Heart right ventricle (tissue), 16 donors: ENCODE measurements at places on chromosomes 2 and 18. TPM values are rescaled to one million over a fixed set of nuclear protein-coding genes. Genes with fewer than 3 reads are reported as not detected.
A peak's percentile ranks its signal among the peaks of the same experiment; 100 is the strongest.

ALK gene
- total RNA-seq: 0.05 TPM

DSG2 gene
- total RNA-seq: 53.8 TPM

MRO gene
- total RNA-seq: 4.3 TPM

DHRS9 gene
- 0.87 TPM for total RNA-seq

RND3 gene
- total RNA-seq: 57.2 TPM

ZSCAN30 gene
- total RNA-seq: 12.6 TPM

RAMP1 gene
- total RNA-seq: 165 TPM

GNLY gene
- total RNA-seq: 0.17 TPM

ANKRD30BL gene
- not detected for total RNA-seq

CROCC2 gene
- total RNA-seq: not detected

- no peak for DNase-seq
Observed at GRCh38 chr2:23566241-23567142, 181.5 kb downstream of the KLHL29 start.

DNA sequence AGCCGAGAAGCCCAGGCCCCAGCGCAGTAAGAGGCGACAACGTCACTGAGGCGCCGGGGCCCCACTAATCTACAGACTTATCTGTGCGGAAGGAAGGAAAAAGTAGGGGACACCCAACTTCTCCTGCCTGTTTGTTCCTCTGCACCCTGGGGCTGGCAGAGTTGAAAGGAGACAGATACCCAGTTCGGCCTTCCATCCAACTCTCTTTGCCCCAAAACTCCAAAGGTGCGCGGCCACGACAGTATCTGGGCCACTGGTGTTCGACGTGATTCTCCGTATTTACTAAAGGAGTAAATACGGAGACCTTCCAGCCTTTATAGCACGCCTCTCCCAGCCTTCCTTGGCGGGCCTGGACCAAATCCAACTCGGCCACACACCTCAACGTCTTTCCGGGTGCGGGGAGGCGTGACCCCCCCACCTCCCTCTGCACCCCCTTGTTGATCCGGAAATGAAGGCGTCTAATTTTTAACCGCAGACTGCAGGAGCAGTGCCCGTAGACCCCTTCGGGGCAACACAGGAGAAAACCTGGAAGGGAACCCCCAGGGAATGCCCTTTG is 1.6 kb downstream of the SMAD7 start:
- peak; percentile 59 for DNase-seq

GRCh38 chr2:12603781-12604295 is 112.9 kb upstream of the TRIB2 start:
- DNase-seq: no peak

DNA sequence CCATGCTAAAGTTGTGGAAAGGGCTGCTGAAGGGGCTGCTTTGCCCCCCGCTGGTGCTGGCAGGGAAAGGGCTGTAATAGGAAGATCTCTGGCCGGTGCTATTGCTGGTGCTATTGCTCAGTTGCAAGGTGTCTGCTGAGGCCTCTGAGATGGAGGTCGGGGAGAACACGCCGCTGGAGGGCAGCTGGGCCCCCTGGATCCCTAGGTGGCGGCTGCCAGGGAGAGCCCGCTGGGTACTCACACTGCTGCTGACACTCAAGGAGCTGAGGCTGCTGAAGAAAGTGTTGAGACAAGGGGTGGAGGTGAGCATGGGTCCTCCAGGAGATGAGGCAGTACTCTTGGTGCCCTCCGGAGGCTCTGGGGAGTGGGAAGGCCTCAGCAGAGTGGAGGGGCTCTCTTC is 4.2 kb downstream of the FOXI3 start:
- DNase-seq: no peak

DNA sequence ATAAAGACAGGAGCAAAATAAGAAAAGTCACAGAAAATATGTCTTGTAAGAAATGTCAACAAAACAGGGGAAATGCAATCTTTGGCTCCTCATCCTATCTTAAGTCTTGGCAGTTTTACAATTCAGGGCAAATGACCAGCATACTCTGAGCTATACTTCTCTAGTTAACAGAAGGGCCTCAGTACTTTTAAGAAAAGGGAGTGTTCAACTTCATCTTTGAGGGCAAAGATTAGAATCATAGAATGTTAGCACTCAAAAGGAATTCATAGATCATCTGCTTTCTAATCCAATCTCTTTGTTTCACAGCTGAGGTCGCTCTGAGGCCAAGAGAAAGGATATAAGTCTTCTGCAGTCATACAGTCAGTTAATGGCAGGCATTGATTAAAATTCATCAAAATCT is 174.0 kb upstream of the NT5C1B start:
- DNase-seq: no peak

GRCh38 chr2:216306868-216307267 is 65.4 kb downstream of the MARCHF4 start:
- no peak for DNase-seq

DNA sequence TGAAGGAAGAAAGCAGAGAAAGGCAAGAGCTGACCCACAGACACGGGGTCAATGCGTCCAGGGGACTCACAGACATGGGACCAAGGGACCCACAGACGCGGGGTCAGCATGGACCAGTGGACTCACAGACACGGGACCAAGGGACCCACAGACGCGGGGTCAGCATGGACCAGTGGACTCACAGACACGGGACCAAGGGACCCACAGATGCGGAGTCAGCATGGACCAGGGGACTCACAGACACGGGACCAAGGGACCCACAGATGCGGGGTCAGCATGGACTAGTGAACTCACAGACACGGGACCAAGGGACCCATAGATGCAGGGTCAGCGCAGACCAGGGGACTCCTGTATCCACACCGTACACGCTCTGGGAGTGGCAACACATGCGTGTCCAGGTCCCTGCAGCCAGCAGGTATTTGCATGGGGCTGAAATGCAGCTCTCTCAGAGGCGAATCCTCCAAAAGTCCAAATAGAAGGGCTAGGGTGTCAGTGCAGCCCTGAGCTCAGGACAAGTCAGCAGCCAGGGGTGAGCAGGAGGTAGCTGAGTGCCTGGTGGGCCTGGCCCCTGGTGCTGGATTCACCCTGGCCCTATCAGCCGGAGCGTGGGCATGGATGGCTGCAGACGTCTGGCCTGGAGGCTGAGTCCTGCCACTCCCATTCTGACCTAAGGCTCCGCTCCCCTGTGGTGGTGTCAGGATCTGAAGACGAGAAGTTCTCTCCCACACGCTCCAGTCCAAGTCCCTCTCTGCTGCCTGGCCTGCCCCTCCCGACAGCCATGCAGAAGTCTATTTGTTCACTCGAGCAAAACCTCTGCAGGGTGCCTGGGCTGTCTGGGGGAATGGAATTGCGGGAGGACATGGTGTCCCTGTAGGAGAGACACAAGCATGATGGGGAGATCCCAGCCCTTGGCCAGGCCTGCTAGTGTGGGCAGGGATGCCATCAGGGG is 28.5 kb downstream of the TMEM18 start:
- no peak for DNase-seq

- DNase-seq: peak; percentile 25
Observed at GRCh38 chr2:132415915-132416722, 486 bp upstream of the GPR39 start.

DNA sequence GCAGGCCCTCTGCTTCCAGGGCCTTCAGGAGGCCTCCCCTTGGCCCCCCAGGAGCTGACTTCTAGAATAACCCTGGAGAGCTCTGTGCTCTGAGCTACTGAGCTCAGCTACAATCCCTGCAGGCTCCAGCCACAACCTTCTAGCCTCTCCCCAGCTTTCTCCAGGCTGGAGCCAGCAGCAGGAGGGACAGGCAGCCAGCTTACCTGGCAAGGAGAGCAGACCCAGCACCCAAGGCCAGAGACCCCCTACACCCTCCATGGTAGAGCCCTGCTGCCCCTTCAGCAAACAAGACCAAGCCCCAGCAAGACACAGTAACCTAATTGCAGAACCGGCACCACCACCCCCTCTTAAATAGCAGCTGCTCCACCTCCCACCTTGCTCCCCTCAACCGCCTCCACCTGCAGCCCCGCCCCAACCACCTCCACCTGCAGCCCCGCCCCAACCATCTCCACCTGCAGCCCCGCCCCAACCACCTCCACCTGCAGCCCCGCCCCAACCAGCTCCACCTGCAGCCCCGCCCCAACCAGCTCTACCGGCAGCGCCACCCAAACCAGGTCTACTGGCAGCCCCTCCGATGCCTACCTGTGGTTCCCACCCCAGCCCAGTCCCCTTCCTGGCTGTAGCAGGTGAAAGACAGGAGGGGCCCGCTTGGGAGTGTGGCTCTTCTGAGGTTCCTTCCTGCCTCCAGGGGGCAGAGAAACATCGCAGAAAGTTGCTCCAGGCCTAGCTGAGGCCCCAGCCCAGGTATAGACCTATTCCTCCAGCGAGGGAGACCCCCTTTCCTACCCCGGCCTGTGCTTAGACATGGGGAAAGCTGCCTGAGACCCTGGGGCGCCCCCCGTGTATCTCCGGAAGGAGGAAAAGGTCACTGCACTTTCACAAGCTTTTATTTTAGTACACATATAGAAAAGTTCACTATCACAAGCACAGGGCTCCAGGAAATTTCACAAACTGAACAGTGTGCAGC is at the start of gene ASTL:
Gene ASTL, minus strand, starts transcription at position 324 of the 967 bp plus-strand sequence. Its CDS starts 66 bp downstream, at position 258.
- DNase-seq: peak; percentile 32

GRCh38 chr2:85151026-85151425 is 17.8 kb downstream of the TCF7L1 start:
- DNase-seq: no peak

- no peak for DNase-seq
Observed at GRCh38 chr2:171793691-171794678, 100.1 kb downstream of the SLC25A12 start.

- DNase-seq: no peak
Observed at GRCh38 chr18:79573921-79574491, 105.6 kb upstream of the CTDP1 start.

DNA sequence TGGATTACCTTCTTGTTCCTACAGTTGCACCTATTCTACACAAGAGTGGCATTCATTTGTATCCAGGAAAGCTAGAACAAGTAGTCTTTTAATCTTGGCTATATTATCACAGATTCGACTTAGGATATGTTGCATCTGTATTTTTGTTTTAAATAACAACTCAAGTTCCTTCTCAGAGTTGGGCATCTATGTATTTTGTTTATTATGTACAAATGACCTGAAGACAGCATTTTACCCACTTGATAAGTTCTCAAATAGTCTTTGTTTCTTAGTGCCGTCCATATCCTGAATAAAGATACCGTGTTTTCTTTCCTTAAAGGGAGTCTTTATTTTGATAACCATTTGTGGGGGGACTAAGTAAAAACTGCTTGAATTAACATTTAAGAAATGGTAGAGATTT is 2.9 kb downstream of the ITPRID2 start:
- no peak for DNase-seq

- DNase-seq: peak; percentile 56
Observed at GRCh38 chr2:61537277-61537949, 743 bp downstream of the XPO1 start.

DNA sequence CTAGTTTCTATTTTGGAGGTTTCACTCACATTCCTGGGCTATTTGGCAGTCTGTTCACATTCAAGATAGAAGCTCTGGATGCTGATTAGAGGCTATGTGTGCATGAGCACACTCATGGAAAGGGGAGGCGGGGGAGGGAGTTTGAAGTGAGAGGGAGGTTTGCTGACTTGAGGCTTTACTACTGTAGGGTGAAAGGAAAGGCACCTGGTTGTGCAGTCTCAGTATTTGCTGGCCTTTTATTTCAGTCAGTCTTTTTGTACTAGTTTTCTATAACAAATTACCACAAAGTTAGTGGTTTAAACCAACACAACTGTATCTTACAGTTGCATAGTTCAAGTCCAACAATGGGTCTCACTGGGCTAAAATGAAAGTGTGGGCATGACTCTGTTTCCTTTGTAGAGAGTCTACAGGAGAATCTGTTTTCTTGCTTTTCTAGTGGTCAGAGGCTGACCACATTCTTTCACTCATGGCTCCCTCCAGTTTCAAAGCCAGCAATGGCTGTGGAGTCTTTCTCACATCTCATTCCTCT is 47.7 kb upstream of the NR4A2 start:
- DNase-seq: no peak
